ENCODE measurements at places on chromosomes 2 and 18.

GRCh38 chr2:3045318-3045921 is 332.2 kb downstream of the EIPR1 start:
- DNase-seq, result no peak

GRCh38 chr18:62085756-62086155 is 101.1 kb downstream of the PIGN start:
- DNase-seq, result peak; percentile 9

GRCh38 chr2:21406911-21407310 is 283.1 kb downstream of the TDRD15 start:
- DNase-seq, result no peak

GRCh38 chr2:160963957-160964356 is 196.3 kb upstream of the TANK start:
- DNase-seq, result peak; percentile 29

DNA sequence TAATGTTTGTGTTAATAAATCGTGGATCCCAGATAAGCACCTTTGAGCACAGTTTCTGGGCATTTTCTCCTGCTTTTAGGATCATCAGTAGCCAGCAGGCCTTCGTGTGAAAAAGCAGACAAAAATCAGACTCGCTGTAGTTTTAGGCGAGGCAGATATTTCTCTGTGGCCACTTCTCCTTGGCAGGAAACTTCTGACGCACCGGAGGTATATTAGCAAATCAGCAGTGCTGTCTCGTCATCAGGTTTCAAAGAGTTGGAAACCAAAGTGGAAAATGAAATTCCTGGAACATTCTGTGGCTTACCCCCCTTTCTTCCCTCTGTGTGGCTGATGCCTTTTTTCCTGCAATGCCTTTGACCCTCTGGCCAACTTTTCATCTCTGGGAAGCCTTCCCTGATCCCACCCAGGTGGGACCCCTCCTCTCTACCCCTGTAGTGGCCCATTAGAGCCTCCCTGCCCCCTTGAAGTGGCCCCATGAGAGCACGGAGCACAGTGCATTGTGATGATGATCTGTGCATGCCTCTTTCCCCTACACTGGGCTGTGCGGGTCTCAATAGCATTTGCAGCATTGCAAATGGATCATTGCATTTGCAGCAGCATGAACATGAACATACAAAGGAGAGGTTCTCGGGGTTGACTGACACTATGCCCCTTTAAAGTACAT is 93.3 kb downstream of the RNF144A start:
- peak; percentile 96 for DNase-seq

GRCh38 chr18:58314284-58314683 is 270.3 kb downstream of the NEDD4L start:
- DNase-seq, result peak; percentile 96

- DNase-seq, result peak; percentile 48
Observed at GRCh38 chr2:48852938-48853337, 97.4 kb upstream of the LHCGR start.

GRCh38 chr2:143729296-143729814 is 600.1 kb downstream of the ARHGAP15 start:
- DNase-seq, result no peak

- DNase-seq, result no peak
Observed at GRCh38 chr2:222180619-222181018, 118.2 kb downstream of the PAX3 start.

GRCh38 chr18:14925281-14925709 is 177.3 kb downstream of the ANKRD30B start:
- no peak for DNase-seq

DNA sequence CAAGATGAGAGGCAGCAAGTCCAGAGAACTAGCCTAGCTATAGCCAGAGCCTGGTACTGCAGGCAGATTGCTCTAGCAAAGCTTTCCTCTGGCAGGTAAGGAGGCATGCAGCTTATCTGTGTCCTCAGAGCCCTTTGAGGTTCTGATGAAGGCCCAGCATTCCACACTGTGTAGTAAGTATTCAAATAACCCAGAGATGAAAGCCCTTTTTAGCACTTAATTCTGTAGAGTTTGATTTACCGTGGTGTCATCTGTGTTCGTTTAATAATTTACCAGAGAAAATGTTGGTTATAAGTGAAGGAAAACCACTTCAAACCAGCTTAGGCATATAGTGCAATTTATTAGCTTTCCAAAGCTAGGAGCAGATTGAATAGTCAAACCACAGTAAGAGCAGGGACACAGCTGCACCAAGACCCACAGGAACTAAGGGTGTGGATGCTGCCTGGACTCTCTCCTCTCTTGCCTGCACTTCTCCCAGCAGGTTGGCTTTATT is 226.6 kb downstream of the BABAM2 start:
- no peak for DNase-seq

- DNase-seq, result no peak
Observed at GRCh38 chr18:63240531-63241316, 78.8 kb downstream of the BCL2 start.

- no peak for DNase-seq
Observed at GRCh38 chr2:190976521-190976920, 37.5 kb downstream of the STAT1 start.

DNA sequence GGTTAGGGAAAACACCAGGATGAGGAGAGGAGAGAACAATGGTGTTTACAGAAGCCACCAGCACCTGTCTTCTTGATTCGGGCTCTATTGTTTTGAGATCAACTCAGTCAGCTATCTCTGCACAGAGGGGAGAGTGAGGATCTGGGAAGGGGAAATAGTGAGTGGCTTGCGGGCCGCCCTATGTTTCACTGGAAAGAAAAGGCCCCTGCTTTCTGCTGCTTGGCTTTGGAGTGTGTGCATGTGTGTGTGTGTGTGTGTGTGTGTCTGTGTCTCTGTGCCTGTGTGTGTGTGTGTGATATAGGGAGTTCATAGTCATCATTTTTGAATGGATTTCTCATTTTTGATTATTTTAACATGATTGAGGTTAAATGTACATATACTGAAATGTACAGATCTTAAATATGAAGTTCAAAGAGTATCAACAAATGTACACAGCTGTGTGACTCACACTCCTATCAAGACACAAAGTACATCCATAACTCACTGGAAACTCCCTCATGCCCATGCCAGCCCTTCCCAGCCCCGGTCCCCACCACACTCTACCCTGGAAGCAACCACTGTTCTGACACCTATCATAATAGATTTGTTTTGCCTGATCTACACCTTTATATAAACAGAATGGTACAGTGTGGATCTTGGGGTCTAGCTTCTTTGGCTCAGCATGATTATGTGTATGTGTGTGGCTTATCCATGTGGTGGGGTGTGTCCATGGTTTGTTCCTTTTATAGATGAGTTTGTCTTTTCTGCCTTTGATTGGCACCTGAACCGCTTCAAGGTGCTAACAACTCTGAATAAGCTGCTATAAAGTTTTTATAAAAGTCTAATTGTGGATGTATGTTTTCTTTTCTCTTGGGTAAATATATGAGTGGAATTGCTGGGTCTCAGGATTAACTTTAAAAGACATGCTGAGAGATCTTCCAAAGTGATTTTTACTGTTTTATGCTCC is 258.3 kb downstream of the SETBP1 start:
- DNase-seq, result no peak

DNA sequence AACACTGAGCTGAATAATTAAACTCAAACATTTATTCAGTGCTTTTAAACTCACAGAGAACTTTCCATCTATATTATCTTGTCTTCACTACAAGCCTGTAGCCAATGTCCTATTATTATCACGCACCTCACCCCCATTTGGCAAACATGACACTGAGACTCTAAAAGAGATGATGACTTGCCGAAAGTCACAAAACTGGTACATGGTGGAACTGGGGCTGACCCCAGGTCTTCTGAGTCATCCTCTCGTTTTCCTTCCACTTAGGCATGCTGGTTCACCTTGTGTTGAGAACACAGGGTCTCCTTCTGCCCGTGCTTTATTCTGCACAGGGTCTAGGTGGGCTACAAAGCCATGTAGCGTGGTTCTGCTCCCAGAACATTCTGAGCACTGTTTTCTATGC is 230.0 kb upstream of the MGAT5 start:
- DNase-seq, result no peak

GRCh38 chr2:48240912-48241311 is 289.0 kb upstream of the STON1 start:
- no peak for DNase-seq

DNA sequence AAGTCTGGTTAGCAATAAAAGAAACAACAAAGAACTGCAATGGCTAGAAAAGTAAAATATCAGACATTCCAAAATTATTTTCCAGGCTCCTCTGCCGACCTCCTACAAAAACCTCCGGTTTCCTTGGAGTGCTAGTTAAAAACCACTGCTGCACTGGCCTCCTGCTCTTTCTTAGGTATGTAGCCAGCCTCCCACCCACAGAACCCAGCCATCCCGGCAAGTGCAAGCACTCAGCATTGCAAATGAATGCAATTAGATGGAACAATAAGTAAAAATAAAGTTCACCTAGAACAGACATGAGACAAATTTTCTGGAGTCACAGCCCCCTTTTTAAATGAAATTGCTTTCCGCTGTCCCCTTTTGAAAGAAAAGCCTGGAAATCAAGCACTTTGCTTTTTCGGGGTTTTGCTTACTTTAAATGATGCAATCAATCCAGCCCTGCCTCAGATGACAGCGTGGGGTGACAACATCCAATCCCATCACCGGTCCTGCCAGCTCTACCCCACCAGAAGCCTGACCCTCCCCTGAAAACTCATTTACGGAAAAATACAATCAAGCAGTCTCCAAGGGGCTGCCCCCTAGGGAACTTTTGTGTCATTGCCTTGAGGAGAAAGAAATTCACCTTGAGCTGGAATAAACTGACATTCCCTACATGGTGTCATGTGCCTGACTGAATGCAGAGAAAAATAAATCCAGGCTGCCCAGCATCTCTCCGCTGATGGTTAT is 199.8 kb downstream of the EPHA4 start:
- DNase-seq, result no peak

GRCh38 chr2:160379399-160379798 is 114.2 kb downstream of the RBMS1 start:
- DNase-seq, result peak; percentile 92

DNA sequence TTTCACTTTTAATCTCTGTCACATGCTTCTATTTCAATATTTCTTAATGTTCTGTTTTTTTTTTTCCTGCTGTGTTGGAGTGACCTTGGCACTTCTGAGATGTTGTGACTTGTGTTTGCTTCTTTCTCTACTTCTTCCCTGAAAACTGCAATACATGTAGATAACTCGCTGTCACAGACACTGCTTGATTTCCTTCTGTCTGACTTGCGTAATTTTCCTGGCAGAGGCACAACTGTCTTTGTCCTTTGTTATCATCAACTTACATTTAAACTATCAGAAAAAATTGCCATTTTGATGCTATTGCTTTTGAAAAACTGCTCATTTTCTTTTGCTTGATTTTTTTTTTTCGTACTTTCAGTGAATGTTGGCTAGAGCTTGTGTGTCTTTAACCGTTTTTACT is 69.0 kb downstream of the BABAM2 start:
- peak; percentile 76 for DNase-seq

GRCh38 chr18:55918444-55918843 is 330.5 kb upstream of the TCF4 start:
- no peak for DNase-seq

DNA sequence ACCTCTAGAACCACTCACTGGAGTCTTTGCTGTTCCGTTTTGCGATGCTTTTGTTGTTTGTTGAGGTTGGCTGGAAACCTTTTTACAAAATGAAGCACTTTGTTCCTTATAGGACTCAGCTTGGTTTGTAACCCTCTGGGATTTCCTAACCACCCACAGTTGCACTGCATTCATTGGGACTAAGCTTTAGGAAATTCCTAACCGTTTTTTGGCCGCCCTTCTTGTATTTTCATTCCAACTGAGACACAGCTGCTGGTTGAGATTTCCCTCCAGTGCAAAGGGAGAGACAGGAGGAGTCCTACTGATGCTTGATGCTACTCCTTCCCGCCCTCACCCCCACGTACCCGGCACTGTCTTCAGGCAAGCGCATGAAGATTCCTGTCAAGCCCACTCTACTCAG is 6.1 kb upstream of the DIPK1C start:
- DNase-seq, result no peak

GRCh38 chr18:21183670-21184069 is 58.4 kb upstream of the GREB1L start:
- DNase-seq, result no peak

DNA sequence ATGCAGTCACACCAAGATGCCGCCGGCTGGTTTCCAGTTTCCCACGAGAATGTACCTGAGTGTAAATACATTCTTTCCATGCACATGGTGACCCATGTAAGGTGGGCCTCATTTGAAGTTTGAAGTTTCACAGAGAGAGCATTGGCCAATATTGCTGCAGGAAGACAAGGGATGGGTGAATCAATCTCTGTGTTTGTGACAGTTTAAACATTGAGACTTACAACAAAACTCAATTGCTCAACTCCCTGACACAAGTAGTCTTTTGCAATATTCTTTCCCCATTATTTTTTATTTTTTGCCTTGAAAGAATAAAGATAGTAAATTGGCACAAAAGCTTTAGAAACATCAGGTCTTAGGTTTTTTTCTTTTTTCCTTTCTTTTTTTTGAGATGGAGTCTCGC is 5.1 kb downstream of the SERPINB2 start:
- DNase-seq, result no peak

DNA sequence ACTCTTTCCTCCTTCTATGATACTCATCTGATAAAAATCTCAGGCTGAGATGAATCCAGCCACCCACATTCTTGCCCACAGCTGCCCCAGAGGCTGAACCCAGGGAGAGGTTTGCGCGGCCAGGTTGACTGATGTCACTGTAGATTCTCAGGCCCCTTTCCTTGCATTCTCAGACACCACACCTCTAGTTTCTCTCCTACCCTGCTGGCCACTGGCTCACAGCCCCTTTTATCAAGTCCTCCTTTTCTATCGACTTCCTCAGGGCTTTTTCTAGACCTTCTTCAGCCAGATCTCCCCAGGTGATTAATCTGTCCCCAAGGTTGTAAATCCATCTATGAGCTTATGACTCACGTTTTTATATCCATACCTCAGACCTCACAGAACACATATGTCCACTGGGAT is 99.8 kb downstream of the TACR1 start:
- no peak for DNase-seq

DNA sequence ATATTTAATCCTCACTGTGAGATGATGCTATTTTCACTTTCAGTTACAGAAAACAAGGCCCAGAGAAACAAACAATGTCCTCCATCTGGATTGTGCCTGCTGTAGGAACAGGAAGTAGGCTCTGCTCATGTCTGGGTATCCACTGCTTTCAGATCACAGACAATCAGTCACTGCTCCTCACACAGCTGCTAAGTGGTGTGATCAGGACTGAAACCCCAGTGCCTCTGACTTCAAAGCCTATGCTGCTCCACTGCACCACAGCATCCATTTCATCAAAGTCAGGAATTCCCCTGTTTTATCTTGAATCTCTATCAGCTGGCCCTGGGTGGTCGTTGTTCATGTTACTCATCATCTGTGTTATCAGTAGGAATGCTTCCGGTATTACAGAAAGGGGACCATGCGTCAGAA is 303.8 kb upstream of the TRIB2 start:
- DNase-seq, result peak; percentile 40

GRCh38 chr2:166297951-166298350 is 77.8 kb downstream of the SCN9A start:
- no peak for DNase-seq

GRCh38 chr18:48923746-48924629 is 26.8 kb downstream of the SMAD7 start:
- peak; percentile 57 for DNase-seq

DNA sequence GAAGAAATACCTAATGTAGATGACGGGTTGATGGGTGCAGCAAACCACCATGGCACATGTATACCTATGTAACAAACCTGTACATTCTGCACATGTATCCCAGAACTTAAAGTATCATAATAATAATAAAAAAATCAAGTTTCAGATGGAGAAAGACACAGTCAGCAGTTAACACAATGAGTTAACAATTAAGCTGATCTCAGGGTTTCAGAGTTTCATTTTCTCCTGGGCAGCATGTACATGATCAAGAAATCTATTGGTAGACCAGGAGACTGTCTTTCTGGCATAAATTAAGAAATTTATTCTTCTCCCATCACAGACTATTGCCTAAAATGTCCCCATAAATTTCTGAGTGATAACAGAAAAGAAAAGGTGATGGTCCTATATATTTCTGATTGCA is 155.3 kb downstream of the RAD51AP2 start:
- no peak for DNase-seq
